ENCODE measurements at places on chromosomes 4 and X.

- no peak for DNase-seq
These were observed 669 bp upstream of the PPARGC1A start for GRCh38 chr4:23890369-23891063.

DNA sequence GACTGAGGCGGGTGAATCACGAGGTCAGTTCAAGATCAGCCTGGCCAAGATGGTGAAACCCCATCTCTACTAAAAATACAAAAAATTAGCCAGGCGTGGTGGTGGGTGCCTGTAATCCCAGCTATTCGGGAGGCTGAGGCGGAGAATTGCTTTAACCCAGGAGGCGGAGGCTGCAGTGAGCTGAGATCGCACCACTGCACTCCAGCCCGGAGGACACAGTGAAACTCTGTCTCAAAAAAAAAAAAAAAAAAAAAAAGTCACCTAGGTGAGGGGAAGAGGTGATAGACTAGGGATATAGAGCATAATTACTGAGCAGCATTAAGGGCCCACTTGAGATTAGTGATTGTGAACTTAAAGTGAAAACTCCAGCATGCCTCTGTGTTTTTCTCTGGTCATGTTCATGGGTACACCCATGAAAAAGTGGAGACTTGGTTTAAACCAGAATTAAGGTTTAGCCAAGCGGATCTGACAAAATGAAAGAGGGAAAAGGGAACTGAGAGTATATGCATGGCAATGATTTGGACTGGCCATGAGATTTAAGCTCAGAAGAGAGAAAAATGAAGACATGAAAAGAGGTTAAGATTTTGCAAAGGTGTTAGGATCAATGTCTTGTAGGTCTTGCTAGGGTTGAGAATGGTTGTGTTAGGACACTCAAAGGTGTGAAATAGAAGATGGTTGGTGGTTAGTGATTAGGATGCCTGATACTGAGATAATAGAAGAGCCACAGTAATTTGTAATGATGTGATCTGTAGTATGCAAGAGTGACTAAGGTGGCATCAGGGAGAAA lies 105.0 kb downstream of the RAB28 start:
- no peak for DNase-seq

DNA sequence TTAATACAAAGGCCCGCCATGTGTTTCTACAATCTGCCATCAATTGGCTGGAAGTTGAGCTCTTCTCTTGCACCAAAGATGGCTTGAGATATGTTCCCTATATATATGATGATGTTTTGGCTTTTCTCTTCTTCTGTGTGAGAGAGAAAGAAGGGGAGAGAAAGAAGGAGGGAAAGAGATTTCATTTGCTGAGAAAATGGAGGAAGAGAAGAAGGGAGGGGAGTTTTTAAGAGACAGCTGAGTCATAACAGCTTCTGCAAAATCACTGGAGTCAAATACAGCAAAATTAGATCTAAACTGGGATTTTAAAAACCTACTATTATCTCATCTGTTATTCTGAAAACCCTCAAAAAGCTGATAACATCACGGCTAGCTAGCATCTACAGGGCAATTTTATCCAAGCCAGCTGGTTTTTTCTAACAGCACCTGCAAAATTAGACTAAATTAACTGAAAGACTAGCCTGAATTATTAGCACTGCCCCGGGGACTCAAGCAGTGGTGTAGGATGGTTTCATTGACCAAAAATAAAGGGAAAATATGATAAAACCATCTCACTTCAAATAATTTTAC lies 647.6 kb upstream of the ACTRT1 start:
- DNase-seq, result no peak

DNA sequence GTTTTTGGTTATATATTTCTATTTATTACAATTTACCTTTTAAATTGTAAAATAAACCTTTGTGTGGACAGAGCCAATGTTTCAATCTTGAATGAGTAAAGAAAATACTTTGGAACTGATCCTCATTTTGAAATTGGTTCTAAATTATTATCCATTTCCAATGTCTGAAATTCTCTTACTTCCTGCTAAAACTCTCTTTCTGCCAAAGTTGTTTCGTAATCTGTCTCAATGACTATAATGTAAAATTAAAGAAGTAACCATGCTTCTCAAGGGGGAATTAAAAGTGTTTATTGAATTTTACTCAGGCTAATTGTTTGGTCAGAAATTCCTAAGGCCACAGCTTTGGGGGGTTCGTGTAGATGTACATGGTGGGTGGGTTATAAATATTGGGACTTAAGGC lies 34.8 kb downstream of the YIPF6 start:
- DNase-seq, result no peak

GRCh38 chr4:7607156-7607910 lies 172.6 kb upstream of the PSAPL1 start:
- DNase-seq, result no peak

- no peak for DNase-seq
These were observed 65.1 kb upstream of the CCDC160 start for GRCh38 chrX:134171661-134172587.

- peak; percentile 55 for DNase-seq
These were observed 1.0 kb upstream of the ARHGAP4 start for GRCh38 chrX:153926858-153927671.

DNA sequence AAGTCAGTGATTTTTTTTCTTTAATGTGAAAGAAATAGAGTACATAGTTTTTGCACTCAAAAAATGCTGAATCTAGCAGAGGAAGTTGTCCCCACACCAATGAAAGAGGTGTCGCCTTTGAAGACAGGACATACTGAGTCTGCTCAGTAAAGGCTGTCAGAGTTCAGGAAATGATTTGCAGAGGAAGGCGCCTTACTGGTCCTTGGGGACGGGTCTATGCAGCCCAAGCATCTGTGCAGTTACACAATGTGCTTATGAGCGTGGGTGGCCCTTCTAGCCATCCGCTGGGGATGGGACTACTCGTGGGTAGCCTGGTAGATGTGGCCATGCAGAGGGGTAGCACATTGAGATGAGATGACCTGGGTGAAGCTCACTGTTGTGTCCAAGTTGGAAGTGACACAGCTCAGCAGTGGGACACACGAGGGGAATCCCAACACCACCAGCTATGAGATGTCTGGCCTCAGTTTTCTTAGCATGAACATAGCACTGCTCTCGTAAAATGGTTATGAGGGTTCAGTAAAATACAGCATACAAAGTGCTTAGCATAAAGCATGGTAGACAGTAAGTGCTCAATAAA lies 116.5 kb upstream of the RBPJ start:
- no peak for DNase-seq

- no peak for DNase-seq
These were observed 2.9 kb downstream of the LAMTOR3 start for GRCh38 chr4:99891351-99891750.

- DNase-seq, result no peak
These were observed 38.4 kb downstream of the NAP1L5 start for GRCh38 chr4:88659055-88659889.

GRCh38 chrX:118254611-118255010 lies 91.3 kb upstream of the WDR44 start:
- DNase-seq, result no peak

DNA sequence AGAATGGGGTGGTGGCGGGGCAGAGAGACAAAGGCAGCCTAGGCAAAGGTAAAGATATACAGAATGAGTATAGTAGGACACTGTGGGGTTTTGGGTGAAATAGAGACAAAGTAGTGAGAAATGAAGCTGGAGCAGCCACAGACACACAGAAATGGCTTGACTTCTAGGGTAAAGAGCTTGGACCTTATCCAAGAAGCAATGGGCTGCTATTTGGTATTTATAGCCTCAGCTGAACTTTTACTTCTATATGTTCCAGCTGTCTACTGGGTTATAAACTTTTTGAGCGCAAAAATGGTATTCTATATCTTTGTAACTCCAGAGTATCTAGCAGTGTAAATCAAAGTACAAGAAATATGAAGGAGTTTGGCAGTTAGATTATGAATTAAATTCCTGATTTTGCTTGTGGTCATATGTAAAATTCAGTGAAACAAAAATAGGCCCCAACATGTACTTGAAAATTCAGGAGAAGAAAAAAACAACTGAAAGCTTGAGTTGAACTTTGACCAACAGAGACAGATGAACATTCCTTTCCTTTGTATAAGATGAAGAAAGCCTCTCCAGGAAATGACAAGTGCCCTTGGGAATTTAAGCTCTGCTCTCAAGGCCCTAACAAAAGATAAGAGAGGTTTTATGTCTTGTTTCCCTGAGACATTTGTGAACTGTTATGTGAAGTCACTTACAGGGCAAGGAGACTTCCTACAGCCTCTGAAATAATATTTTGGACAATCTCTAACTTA lies 354.1 kb downstream of the CHIC1 start:
- DNase-seq, result no peak

DNA sequence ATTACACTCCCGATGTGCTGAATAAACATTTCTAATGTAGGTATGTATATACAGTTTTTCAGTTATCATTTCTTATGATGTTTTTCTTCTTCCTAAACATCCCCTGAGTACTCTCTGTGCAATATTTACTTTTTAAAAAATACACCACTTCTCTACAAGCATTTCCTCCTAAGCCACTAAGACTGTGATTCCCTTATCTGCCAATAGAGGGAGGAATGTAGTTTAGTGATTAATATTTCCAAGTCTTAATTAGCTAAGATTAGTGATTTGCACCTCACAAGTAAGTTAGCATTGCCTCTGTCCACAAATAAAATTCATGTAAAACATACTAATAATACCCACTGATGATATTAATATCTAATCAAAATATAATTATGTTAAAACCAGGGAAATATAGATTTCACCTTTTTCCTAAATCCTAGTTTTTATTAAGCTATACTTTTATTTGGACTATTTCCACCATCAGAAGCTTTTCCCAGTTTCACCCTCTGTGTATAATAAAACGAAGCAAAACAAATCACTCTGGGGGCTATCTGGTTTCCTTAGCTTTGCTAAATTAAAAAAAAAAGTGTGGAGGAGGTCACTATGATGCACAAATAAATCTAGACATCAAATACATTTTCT lies 909.1 kb downstream of the FAT4 start:
- no peak for DNase-seq
